ENCODE measurements at places on chromosomes 5 and 9. TPM values are rescaled to one million over a fixed set of nuclear protein-coding genes. Genes with fewer than 3 reads are reported as not detected.

DNA sequence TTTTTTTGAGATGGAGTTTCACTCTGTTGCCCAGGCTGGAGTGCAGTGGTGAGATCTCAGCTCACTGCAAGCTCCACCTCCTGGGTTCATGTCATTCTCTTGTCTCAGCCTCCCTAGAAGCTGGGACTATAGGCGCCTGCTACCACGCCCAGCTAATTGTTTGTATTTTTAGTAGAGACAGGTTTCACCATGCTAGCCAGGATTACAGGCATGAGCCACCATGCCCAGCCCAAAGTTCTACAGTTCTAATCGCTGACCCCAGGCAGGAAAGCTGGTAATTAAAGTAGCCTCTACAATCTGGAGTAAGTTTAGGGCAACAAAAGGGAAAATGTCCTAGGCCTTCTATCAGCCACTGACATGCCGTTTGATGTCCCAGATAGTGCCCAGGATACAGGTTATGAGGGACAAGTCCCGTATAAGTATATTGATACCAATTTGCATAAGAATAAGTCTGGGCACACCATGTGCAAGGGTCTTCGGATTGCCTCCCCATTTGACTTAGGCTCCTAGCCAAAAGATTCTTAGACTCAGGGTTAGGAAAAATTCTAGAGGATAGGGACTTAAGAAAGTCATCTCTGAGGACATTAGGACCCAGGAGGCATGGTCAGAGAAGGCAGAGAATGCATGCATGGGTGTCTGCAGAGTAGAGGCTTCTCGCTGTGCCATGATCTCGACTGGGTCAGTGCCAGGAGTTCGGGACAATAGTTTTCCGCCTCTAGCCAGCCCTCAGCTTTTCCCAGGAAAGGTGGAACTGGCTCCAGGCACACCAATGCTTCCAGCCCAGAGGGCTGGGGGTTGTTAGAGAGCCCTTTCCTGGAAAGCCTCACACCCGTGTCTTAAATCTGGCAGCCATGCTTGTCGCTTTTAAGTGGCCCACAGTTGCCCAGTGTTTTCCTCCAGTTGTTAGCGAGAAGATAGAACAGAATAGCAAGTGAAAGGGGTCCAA lies 1111.1 kb downstream of the TAF11L14 start:
- no peaks in the 10 kb centered on the region for H3K4me1 ChIP-seq
- DNase-seq, result peak; percentile 33
- peak overlapping the region; percentile 8 for H3K4me3 ChIP-seq
- no peaks in the 10 kb centered on the region for H3K27me3 ChIP-seq

GRCh38 chr9:122338994-122339393 lies 31.8 kb upstream of the PTGS1 start:
- no peaks in the 10 kb centered on the region for H3K36me3 ChIP-seq
- no peak overlapping the region for H3K27ac ChIP-seq
- H3K27me3 ChIP-seq, result no peaks in the 10 kb centered on the region
- no peak for DNase-seq
- no peaks in the 10 kb centered on the region for H3K4me1 ChIP-seq
- H3K4me3 ChIP-seq, result no peak overlapping the region

DNA sequence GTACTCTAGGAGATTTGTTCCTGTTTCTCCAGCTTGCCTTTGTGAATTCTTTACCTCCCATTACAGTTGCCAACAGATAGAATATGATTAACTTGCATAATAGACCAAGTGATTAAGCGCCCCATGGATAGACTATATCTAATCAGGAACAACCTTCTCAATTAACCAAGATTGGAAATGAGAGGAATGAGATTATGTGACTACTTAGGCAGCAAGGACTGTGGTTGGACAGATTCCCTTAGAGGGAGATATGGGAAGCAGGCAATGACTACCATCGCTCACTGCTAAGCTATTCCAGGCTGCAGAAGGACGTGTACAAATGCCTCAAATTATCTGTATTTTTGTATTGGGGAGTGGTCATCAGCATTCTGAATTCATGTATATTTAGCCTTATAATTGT lies 278.1 kb upstream of the DAB2 start:
- DNase-seq, result no peak
- no peaks in the 10 kb centered on the region for H3K27me3 ChIP-seq
- no peaks in the 10 kb centered on the region for H3K4me1 ChIP-seq
- no peaks in the 10 kb centered on the region for H3K36me3 ChIP-seq
- H3K27ac ChIP-seq, result no peak overlapping the region
- H3K4me3 ChIP-seq, result no peak overlapping the region

The FGF10 gene
- 1.1 TPM for polyA plus RNA-seq

All from adrenal gland (tissue), 19 donors.